ENCODE measurements at places on chromosomes 2 and 18. TPM values are rescaled to one million over a fixed set of nuclear protein-coding genes. Genes with fewer than 3 reads are reported as not detected.

DNA sequence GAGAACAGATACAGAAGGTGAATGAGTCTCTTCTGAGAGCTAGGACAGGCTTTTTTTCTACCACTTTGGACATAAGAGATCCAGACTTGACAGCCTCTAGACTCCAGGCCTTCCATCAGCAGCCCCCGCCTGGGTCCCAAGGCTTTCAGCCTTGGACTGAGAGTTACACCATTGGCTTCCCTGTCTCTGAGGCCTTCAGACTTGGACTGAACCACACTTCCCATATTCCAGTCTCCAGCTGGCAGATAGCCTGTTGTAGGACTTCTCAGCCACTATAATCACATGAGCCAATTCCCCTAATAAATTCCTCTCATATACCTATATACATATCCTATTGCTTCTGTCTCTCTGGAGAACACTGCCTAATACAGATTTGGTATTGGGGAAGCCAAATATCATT lies 128.2 kb downstream of the MCFD2 start:
- no peaks in the 10 kb centered on the region for H3K36me3 ChIP-seq
- no peaks in the 10 kb centered on the region for H3K27me3 ChIP-seq
- DNase-seq: no peak
- H3K4me1 ChIP-seq: no peaks in the 10 kb centered on the region
- H3K4me3 ChIP-seq: no peak overlapping the region

The NEURL3 gene
- polyA plus RNA-seq: not detected

The FEV gene
- polyA plus RNA-seq: not detected

The LIPG gene
- polyA plus RNA-seq: not detected

DNA sequence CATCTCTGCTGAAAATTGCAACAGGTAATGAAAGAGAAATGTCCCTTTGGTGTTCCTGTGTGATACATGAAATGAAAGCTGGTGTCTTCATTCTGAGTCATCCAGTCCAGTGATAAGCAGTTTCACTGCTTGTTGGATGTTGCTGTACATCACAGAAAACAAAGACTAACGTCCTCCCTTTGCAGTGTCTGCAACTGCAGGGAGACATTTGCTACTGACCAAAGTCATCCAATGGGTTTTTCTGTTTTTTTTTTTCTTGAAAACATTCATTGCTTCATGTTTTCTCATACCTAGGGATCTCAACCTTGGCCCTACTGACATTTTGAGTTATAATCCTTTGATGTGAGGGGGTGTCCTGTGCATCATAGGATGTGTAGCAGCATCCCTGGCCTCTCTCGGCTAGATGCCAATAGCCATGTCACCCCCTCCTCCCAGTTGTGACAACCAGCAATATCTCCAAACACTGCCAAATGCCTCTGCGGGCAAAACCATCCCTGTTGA lies 63.6 kb upstream of the FZD5 start:
- H3K4me1 ChIP-seq: no peaks in the 10 kb centered on the region
- no peak for DNase-seq
- H3K27me3 ChIP-seq: no peaks in the 10 kb centered on the region
- H3K27ac ChIP-seq: no peak overlapping the region

The DUSP19 gene
- 0.04 TPM for polyA plus RNA-seq

The POTEC gene
- polyA plus RNA-seq: not detected

- H3K27me3 ChIP-seq: no peaks in the 10 kb centered on the region
- H3K4me1 ChIP-seq: no peaks in the 10 kb centered on the region
- no peak overlapping the region for H3K27ac ChIP-seq
Observed at GRCh38 chr2:165610591-165611029, 141.1 kb downstream of the CSRNP3 start.

The ZSWIM2 gene
- polyA plus RNA-seq: 0.47 TPM

The FOXI3 gene
- not detected for polyA plus RNA-seq

The POTEI gene
- not detected for polyA plus RNA-seq

DNA sequence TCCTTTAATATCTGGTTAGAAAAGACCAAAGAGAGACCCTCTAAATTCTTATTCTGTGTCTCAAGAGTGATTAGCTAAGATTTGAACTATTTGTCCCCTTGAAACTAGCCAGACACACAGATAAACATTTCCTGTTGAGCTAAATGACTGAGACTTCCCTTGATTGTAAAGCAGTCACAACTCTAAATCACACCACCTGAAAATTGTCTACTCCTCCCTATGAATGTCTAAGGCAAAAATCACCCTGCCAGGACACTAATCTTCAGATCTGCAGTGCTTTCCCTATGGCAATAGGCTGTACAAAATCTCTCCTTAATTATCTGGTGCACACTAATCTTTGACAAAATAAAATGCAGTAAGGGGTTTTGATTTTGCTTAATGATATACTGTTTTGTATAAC lies 200.5 kb upstream of the GULP1 start:
- no peak overlapping the region for H3K27ac ChIP-seq
- H3K27me3 ChIP-seq: no peaks in the 10 kb centered on the region
- no peak overlapping the region for H3K4me3 ChIP-seq
- H3K36me3 ChIP-seq: no peaks in the 10 kb centered on the region
- H3K4me1 ChIP-seq: no peaks in the 10 kb centered on the region

GRCh38 chr2:128738446-128739110 lies 419.9 kb upstream of the HS6ST1 start:
- DNase-seq: no peak
- H3K4me1 ChIP-seq: peaks cover 37% of the 10 kb centered on the region
- no peaks in the 10 kb centered on the region for H3K36me3 ChIP-seq
- no peak overlapping the region for H3K4me3 ChIP-seq

The CFAP65 gene
- polyA plus RNA-seq: not detected

The SLC39A6 gene
- 16.8 TPM for polyA plus RNA-seq

The SNORC gene
- polyA plus RNA-seq: 0.61 TPM

The IL1F10 gene
- polyA plus RNA-seq: not detected

DNA sequence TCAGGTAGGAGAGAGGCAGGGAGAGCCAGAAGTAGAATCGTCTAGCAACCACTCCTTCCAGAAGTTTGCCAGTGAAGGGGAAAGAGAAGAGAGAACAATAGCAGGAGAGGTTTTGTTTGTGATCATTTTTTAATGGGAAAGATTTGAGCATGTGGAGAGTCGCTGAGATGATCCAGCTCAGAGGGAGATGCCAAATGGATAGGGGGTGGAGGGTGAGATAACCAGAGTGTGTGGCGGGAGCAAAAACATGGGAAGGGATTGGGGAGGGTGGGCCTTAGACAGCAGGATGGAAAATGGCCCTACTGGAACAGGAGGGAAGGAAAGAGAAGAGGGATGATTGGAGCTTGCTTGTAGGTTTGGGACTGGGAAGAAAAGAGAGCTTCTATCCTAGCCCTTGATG lies 269.8 kb downstream of the GLI2 start:
- H3K27ac ChIP-seq: no peak overlapping the region
- H3K36me3 ChIP-seq: no peaks in the 10 kb centered on the region
- H3K27me3 ChIP-seq: no peaks in the 10 kb centered on the region
- no peak overlapping the region for H3K4me3 ChIP-seq

- no peaks in the 10 kb centered on the region for H3K27me3 ChIP-seq
- H3K4me3 ChIP-seq: no peak overlapping the region
- peak; percentile 7 for DNase-seq
- H3K27ac ChIP-seq: peak overlapping the region; percentile 43
- peaks cover 55% of the 10 kb centered on the region for H3K4me1 ChIP-seq
Observed at GRCh38 chr2:45765728-45766254, 114.3 kb downstream of the PRKCE start.

- H3K4me1 ChIP-seq: no peaks in the 10 kb centered on the region
- H3K27ac ChIP-seq: no peak overlapping the region
- no peak overlapping the region for H3K4me3 ChIP-seq
- H3K36me3 ChIP-seq: no peaks in the 10 kb centered on the region
Observed at GRCh38 chr2:18077704-18078103, 199.2 kb downstream of the KCNS3 start.

DNA sequence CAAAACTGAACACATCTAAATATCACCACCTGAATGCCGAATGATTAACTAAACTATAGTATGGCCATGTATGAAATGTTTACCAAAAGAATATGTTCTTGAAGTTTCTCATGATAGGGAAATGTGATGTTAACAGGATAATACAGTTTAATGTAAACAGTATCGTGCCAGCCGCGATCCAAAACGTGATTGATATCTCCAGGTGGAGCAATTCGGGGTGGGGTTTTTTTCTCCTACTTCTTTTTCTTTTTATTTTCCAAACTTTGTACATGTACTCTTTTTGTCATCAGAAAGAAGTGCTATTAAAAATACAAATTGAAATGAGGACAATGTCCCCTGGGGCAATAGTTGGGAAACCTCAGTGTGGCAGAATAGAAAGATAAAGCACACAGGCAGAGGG lies 4.0 kb upstream of the BIN1 start:
- no peak overlapping the region for H3K27ac ChIP-seq
- no peak for DNase-seq
- H3K36me3 ChIP-seq: no peaks in the 10 kb centered on the region

DNA sequence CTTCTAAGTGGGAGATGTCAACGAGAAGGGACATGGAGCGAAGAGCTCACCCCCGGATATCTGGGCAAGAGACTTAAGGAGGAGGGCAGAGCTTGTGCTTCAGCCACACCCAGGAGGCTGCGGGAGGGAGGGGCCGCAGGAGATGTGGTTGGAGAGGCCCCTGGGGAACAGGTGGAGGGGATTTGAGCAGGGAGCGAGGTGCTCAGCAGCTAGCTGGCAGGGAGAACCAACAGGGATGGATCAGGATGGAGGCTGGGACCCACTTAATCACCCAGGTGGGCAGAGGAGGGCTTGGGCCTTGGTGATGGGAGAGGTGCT lies 78.3 kb downstream of the MBP start:
- peaks cover 3% of the 10 kb centered on the region for H3K36me3 ChIP-seq
- no peak for DNase-seq
- H3K4me1 ChIP-seq: peaks cover 67% of the 10 kb centered on the region
- peak overlapping the region; percentile 42 for H3K4me3 ChIP-seq
- H3K27ac ChIP-seq: peak overlapping the region; percentile 93

The KLHL41 gene
- polyA plus RNA-seq: not detected

- no peak overlapping the region for H3K27ac ChIP-seq
- no peaks in the 10 kb centered on the region for H3K36me3 ChIP-seq
- peaks cover 25% of the 10 kb centered on the region for H3K4me1 ChIP-seq
Observed at GRCh38 chr2:203797712-203798111, 69.9 kb upstream of the CTLA4 start.

- H3K4me3 ChIP-seq: no peak overlapping the region
- DNase-seq: no peak
- H3K27ac ChIP-seq: no peak overlapping the region
- H3K27me3 ChIP-seq: no peaks in the 10 kb centered on the region
- H3K36me3 ChIP-seq: peaks cover 97% of the 10 kb centered on the region
Observed at GRCh38 chr18:51066273-51066672, 36.3 kb downstream of the SMAD4 start.

GRCh38 chr18:49768051-49768391 lies 45.3 kb downstream of the ACAA2 start:
- no peak overlapping the region for H3K4me3 ChIP-seq
- no peaks in the 10 kb centered on the region for H3K27me3 ChIP-seq
- no peaks in the 10 kb centered on the region for H3K4me1 ChIP-seq
- no peaks in the 10 kb centered on the region for H3K36me3 ChIP-seq
- no peak overlapping the region for H3K27ac ChIP-seq
- no peak for DNase-seq

GRCh38 chr18:50162486-50163304 lies 32.3 kb downstream of the MYO5B start:
- H3K36me3 ChIP-seq: no peaks in the 10 kb centered on the region
- no peak for DNase-seq
- H3K4me3 ChIP-seq: no peak overlapping the region
- H3K4me1 ChIP-seq: no peaks in the 10 kb centered on the region
- no peaks in the 10 kb centered on the region for H3K27me3 ChIP-seq
- no peak overlapping the region for H3K27ac ChIP-seq

DNA sequence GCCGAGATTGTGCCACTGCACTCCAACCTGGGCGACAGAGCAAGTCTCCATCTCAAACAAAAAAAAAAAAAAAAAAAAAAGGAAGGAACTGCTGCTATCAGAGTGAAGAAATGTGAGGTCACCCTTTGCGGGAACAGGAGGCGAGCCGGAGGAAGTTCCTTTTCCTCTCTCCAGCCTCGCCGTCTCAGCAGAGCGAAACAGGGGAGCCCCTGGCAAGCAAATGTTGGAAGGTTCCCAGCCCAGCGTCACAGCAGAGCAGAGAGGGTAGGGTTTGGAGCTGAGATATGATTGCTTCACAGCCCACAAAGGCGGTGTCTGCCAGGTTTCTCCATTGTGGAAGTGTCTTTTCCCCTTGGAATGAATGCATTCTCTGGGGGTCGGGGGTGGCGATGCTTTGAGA lies 28.5 kb downstream of the SLC20A1 start:
- no peaks in the 10 kb centered on the region for H3K27me3 ChIP-seq
- DNase-seq: peak; percentile 93
- peak overlapping the region; percentile 17 for H3K4me3 ChIP-seq
- peak overlapping the region; percentile 75 for H3K27ac ChIP-seq
- peaks cover 28% of the 10 kb centered on the region for H3K4me1 ChIP-seq

All from CD14-positive monocyte (primary cell).